Activated gamma-delta T cell treated with anti-CD3 and anti-CD28 coated beads, Interleukin-2, amount 50 U/mL, for 16 hours (primary cell): ENCODE measurements at places on chromosomes 5 and 9.
A peak's percentile ranks its signal among the peaks of the same experiment; 100 is the strongest.

DNA sequence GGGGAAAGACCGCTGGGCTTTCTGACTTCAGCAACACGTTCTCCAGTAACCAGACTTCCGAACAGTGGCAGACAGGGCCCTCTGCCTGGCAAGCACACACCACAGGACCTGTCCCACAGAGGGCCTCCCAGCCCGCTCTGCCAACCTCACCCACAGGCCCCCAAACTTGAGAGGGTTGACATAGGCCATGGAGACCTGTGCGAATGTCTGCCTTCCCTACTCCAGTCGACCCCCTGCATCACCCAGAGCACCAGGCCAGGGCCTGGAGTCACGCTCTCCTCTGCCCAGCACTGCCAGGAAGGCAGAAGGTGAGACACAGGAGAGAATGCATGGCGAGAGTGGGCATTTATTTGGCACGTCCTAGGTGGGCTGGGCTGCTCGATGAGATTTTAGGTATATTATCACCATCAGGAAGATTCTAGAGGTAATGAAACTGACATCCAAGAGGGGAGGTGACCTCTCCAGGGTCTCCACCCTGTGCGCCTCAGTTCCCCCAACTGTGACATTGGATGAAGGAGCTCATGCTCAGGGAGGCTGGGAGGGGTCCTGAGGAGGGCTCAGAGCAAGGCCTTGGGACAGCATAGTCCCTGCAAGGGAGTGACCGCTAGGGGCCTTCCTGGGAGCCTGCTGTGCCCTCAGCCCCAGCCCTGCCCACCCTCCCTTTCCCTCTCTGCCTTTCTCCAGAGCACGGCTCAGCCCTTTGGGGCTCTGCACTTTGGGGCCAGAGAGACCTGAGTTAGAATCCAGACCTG is 54.9 kb downstream of the DUSP1 start:
- no peak for DNase-seq

- DNase-seq = no peak
Observed at GRCh38 chr5:80250801-80251200, 5.0 kb downstream of the SERINC5 start.

GRCh38 chr9:129493002-129493705 is 127.7 kb downstream of the C9orf50 start:
- DNase-seq = no peak

DNA sequence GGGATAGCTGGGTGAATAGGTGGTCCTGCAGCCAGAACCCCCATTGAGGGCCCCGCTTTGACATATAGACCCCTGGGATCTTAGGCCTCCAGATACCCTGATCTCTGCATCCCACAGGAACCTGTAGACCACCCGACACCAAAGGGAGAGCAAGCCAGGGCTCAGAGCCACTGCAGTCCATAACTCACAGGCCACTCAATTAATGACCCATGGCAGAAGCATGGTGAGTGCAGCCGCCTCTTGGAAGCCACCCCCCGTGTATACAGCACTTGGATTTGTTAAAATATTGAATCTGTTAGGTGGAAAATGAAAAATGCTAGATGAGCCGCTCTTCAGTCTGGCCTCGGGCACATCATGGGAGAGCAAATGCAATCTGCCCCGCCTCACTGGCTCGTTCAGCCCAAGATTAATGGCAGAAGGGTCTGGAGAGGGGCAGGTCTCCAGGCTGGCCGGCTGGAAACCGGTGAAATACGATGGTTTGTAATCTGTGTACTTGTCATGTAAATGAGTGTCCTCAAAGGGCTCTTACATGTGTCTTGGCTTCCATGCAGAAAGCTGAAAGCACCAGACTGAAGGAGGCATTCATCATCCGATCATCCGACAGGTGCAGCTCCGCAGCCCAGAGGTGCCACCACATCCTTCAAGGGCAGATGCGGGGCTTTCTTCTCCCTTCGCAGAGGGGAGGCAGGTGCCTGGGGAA is 111.3 kb downstream of the OLFM1 start:
- no peak for DNase-seq

GRCh38 chr5:111597491-111597890 is 85.2 kb upstream of the STARD4 start:
- DNase-seq = no peak

DNA sequence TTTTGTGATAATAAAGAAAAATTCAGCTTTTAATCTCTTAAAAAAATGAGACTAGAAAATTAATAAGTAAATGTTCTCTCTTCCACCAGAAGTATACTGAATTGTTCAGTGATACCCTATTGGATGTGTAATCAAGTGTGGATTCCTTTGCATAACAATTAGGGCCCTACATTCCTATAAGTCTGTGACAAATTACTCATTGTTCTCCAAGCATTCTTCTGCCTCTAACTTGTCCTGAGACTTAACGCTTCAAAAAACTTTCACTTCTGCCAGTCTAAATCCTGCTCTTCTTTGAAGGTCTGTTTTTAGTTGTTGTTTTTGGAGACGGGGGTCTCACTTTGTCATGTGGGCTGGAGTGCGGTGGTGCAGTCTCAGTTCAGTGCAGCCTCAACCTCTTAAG is 9.2 kb upstream of the DDX46 start:
- DNase-seq = no peak

GRCh38 chr5:9197881-9198260 is 348.0 kb downstream of the SEMA5A start:
- no peak for DNase-seq

GRCh38 chr5:59485629-59486439 is 407.7 kb downstream of the PDE4D start:
- DNase-seq = no peak

GRCh38 chr9:111740739-111741138 is 54.0 kb downstream of the SHOC1 start:
- DNase-seq = no peak

GRCh38 chr5:17340379-17340778 is 122.9 kb downstream of the BASP1 start:
- no peak for DNase-seq

- DNase-seq = no peak
Observed at GRCh38 chr5:176319827-176320554, 41.6 kb downstream of the KIAA1191 start.

DNA sequence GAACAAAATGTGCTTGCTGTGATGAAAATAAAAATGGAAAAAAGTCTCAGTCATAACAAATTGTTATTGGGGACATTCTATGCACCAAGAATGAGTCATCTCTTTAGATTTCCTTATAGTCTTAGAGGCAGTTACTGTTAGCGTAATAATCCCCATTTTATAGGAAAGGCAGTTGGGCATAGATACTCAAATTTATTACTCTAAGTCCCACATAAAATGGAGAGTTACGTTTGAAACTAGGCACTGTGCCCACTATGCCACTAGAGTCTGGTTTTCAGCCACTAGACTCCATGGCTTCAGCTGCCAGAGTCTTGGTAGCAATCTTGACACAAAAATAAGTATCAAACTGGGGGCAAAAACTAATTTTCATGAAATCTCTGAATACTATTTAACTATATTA is 317.9 kb upstream of the MEF2C start:
- no peak for DNase-seq

- no peak for DNase-seq
Observed at GRCh38 chr5:355958-356357, 34.4 kb downstream of the AHRR start.

DNA sequence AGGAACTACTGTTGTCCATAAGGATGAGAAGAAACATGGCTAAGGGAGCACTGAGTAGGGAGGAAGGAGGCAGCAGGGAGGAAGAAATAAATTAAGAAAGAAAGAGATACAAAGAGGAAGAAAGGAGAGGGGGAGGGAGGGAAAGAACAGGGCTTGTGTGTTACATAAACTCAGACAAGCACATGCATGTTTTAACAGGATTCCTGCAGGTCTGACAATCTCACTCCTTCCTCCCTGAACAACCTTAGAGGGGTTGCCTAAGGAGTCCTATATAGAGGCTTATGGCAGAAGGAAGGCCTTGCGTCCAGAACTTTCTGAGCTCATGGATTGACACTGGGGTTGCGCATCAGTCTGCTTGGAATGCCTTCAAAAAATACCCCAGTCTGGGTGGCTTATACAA is 4.2 kb upstream of the KCNIP1 start:
- no peak for DNase-seq

- DNase-seq = peak; percentile 20
Observed at GRCh38 chr9:35051069-35051967, 21.1 kb downstream of the VCP start.

GRCh38 chr9:30125881-30126280 is 2258.6 kb upstream of the ACO1 start:
- DNase-seq = no peak
